ENCODE measurements at places on chromosomes 1 and 21. TPM values are rescaled to one million over a fixed set of nuclear protein-coding genes. Genes with fewer than 3 reads are reported as not detected.
A peak's percentile ranks its signal among the peaks of the same experiment; 100 is the strongest.

GRCh38 chr1:178094739-178095645 lies 1.1 kb downstream of the RASAL2 start:
- H3K27ac ChIP-seq: peak overlapping the region; percentile 88
- no peak for DNase-seq
- no peaks in the 10 kb centered on the region for H3K27me3 ChIP-seq
- H3K4me3 ChIP-seq: peak overlapping the region; percentile 95
- H3K4me1 ChIP-seq: no peaks in the 10 kb centered on the region
- no peaks in the 10 kb centered on the region for H3K36me3 ChIP-seq

DNA sequence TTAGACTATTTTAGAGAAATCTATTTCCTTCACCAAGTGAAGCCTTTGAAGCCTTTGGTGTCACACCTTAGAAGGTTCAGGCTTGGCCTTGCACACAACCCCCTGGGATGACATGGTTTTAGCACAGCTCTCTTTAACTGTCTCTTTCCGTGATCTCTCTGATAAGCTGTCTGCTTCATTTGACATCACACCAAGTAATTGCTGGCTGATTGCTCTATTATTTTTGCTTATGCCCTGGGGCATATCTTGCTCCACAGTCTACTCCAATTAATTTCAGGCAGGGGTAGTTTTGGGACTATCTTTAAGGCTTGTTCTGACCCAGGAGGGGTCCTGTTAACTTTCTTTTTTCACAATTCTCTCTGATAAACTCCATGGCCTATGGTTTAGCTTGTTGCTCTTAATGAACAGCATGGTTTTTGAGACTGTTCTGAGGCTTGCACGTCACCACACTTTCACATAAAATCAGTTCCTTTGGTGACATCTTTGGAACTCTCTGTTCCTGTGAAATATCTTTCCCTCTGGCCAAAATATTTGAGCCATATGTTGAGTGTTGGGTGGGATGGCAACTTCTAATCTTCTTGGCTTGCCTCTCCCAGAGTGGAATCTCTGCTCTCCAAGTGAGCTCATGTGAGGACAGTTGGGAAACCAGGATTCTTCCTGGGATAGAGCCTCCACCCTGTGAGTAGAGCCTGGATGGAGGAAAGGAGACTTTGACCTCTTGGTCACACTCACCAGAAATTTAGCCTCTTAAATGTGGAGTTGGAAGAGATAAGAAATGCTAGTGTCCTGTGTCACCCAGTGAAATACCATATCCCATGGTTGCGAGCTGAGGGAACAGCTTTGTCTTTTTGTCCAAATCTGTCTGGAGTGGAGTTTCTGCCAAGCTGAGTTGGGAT lies 63.6 kb downstream of the MAP3K21 start:
- no peak overlapping the region for H3K27ac ChIP-seq
- no peaks in the 10 kb centered on the region for H3K36me3 ChIP-seq
- no peaks in the 10 kb centered on the region for H3K27me3 ChIP-seq
- no peaks in the 10 kb centered on the region for H3K4me1 ChIP-seq
- no peak overlapping the region for H3K4me3 ChIP-seq

GRCh38 chr1:15605398-15606383 lies 11.6 kb upstream of the DDI2 start:
- H3K4me1 ChIP-seq: peaks cover 9% of the 10 kb centered on the region
- H3K36me3 ChIP-seq: no peaks in the 10 kb centered on the region
- H3K27me3 ChIP-seq: no peaks in the 10 kb centered on the region

- H3K27ac ChIP-seq: no peak overlapping the region
- H3K36me3 ChIP-seq: no peaks in the 10 kb centered on the region
- H3K27me3 ChIP-seq: no peaks in the 10 kb centered on the region
These were observed 19.8 kb upstream of the SARS1 start for GRCh38 chr1:109193653-109194590.

- H3K4me1 ChIP-seq: no peaks in the 10 kb centered on the region
- H3K27ac ChIP-seq: no peak overlapping the region
- no peak overlapping the region for H3K4me3 ChIP-seq
- no peaks in the 10 kb centered on the region for H3K36me3 ChIP-seq
- no peak for DNase-seq
- H3K27me3 ChIP-seq: no peaks in the 10 kb centered on the region
These were observed 437.8 kb downstream of the PTBP2 start for GRCh38 chr1:97159342-97159741.

DNA sequence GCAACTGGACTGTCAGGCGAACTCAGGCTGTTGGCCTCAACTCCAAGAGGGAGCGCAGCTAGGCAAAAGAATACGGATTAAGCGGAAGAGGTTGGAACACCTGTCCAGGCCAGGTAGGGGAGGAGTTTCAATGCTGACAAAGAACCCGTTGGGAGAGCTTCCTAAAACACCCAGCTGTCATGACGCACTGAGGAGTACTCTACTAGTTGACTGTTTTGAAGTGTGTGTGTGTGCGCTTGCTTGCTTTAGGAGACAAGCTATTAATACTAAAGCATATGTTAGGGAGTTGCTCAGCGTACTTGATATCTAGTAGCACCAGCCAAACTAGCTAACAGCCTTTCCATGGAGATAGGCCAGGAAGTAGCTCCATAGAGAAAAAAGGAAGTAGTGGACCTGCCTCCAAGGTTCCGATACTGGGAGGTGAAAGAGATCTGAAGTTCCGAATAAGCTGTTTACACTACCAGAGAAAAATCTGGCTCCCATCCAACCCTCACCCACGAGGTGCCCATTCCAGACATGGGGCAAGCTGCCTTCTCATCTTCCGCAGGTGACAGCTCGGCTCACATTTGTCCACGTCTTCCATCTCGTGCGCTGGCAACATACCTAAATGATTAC lies 974 bp upstream of the FNBP1L start:
- H3K27ac ChIP-seq: peak overlapping the region; percentile 92
- H3K36me3 ChIP-seq: no peaks in the 10 kb centered on the region
- H3K4me3 ChIP-seq: peak overlapping the region; percentile 72
- peak; percentile 65 for DNase-seq

- H3K36me3 ChIP-seq: no peaks in the 10 kb centered on the region
- H3K27me3 ChIP-seq: no peaks in the 10 kb centered on the region
- DNase-seq: no peak
- peaks cover 41% of the 10 kb centered on the region for H3K4me1 ChIP-seq
These were observed 74.1 kb downstream of the CD46 start for GRCh38 chr1:207825719-207826556.

DNA sequence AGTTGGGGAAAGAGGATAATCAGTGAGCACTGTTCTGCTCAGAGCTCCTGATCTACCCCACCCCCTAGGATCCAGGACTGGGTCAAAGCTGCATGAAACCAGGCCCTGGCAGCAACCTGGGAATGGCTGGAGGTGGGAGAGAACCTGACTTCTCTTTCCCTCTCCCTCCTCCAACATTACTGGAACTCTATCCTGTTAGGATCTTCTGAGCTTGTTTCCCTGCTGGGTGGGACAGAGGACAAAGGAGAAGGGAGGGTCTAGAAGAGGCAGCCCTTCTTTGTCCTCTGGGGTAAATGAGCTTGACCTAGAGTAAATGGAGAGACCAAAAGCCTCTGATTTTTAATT lies 42.7 kb downstream of the YARS1 start:
- no peaks in the 10 kb centered on the region for H3K27me3 ChIP-seq
- DNase-seq: no peak
- no peaks in the 10 kb centered on the region for H3K36me3 ChIP-seq

DNA sequence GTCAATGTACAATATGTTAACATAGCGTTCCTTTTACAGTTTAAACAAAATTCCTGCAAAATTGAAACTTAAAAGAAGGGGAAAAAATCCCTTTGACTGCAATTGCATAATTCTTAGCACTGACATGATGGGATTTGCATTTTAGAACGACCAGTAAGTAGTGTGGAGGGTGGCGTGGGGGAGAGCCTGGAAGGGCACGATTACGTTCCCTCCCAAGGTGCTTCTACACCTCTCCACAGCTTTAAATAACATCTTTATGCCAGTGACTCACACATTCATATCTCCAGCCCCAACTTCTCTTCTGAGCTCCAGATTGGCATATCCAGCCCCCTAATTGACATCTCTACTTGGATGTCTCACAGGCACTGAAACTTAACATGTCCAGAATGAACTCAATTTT lies 64.3 kb downstream of the OLFML3 start:
- H3K27ac ChIP-seq: no peak overlapping the region
- no peak for DNase-seq
- H3K36me3 ChIP-seq: no peaks in the 10 kb centered on the region
- no peaks in the 10 kb centered on the region for H3K4me1 ChIP-seq

DNA sequence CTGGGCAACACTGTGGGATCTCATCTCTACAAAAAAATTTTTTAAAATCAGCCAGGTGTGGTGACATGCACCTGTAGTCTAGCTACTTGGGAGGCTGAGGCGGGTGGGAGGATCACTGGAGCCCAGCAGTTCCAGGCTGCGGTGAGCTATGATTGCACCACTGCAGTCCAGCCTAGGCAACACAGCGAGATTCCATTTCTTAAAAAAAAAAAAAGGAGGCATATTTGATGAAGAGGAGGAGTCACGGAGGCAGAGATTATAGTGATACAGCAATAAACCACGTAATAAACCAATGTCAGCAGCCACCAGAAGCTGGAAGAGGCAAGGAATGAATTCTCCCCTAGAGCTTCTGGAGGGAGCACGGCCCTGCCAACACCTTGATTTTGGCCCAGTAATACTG lies 4.0 kb downstream of the LIX1L start:
- H3K4me3 ChIP-seq: no peak overlapping the region
- no peaks in the 10 kb centered on the region for H3K36me3 ChIP-seq
- peak overlapping the region; percentile 97 for H3K27ac ChIP-seq
- DNase-seq: no peak
- H3K27me3 ChIP-seq: no peaks in the 10 kb centered on the region

DNA sequence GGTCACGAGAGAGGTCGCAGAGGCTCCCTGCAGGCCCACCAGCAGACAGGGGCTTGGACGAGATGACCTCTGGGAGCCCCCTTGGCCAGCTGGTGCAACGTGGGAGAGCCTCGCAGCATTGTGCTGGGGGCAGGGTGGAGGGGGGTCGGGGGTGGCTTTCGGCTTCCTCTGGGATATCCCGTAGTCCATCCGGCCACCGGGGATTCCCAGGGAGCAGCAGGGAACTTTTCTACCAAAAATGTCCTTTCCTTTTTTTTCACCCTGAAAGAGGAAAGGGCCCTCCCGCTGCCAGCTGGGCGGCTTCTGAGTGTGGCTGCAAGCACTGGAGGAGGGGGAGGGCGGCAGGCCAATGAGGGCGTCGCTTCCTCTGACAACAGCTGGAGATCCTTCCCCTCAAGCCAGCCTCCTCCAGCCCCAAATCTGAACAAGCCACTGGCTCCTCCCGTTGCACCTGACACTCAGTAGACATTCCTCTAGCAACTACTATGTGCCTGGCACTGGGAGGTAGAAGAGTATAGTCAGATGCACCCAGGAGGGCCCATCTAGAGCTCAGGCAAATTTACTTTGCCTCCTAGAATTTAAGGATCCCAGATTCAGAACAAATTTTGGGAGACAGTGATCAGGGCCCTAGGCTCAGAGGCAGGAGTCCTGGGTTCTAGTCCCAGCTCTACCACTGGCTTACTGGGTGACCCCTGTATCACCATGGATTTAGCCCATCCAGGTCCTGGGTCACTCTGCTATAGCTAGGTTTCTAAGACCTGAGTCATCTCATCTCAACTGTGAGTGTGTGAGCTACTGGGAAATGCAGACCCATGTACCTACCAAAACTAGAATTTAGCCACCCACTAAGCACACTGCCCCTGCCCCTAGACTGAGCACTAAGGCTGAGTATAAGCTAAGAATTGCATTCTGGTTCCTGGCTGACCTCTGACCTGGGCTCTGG lies 2.7 kb downstream of the MOB3C start:
- H3K27ac ChIP-seq: peak overlapping the region; percentile 72
- H3K4me1 ChIP-seq: peaks cover 3% of the 10 kb centered on the region
- peak; percentile 84 for DNase-seq
- no peaks in the 10 kb centered on the region for H3K27me3 ChIP-seq
- no peak overlapping the region for H3K4me3 ChIP-seq

DNA sequence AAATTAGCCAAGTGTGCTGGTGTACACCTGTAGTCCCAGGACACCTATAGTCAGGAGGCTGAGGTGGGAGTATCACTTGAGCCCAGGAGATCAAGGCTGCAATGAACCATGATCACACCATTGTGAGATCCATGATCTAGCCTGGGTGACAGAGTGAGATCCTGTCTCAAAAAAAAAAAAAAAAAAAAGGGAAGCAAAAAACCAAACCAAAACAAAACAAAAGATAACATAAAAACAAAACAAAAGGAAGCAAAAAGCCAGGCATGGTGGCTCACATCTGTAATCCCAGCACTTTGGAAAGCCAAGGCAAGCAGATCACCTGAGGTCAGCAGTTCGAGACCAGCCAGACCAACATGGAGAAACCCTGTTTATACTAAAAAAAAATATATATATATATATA lies 9.4 kb upstream of the AKR1A1 start:
- H3K4me3 ChIP-seq: no peak overlapping the region
- no peaks in the 10 kb centered on the region for H3K36me3 ChIP-seq
- no peaks in the 10 kb centered on the region for H3K27me3 ChIP-seq

GRCh38 chr1:23394684-23395083 lies 25.0 kb upstream of the ZNF436 start:
- H3K27me3 ChIP-seq: no peaks in the 10 kb centered on the region
- H3K36me3 ChIP-seq: no peaks in the 10 kb centered on the region
- no peak overlapping the region for H3K4me3 ChIP-seq
- peak overlapping the region; percentile 66 for H3K27ac ChIP-seq

- DNase-seq: no peak
- H3K27me3 ChIP-seq: no peaks in the 10 kb centered on the region
- H3K4me1 ChIP-seq: no peaks in the 10 kb centered on the region
- H3K27ac ChIP-seq: no peak overlapping the region
- no peaks in the 10 kb centered on the region for H3K36me3 ChIP-seq
- no peak overlapping the region for H3K4me3 ChIP-seq
These were observed 19.9 kb upstream of the NEK2 start for GRCh38 chr1:211695135-211695816.

DNA sequence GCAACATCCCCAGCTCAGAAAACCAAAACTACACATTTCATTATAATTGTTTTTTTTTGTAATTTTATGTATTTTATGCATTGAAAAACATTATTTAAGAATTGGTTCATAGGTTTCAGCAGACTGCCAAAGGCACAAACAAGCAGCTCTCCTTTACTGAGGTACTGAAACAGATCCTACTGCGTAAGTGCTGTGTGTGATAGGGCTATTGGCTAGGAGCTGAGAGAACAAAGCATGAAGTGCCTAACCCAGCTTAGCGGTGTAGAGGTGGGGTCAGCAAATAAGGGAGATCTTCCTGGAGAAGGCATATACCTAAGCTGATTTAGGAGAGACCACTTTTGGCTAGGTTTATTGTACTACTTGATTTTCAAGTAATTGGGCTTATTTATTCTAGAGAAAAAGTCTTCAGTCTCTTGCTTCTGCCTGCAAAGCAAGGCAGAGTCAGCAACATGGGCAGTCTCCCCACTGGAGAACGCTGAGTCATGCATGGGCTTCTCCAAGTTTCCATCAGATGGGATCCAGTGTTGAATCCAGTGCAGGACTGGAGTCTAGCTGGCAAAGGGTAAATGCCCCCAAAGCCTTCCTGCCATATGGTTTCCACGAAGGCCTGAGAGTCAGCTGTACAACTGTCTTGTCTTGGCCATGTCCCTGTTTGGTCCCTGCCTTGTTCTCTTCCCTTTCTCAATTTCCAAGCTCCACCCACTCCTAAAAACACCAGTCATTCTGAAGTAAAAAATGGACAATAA lies 18.0 kb upstream of the YTHDF2 start:
- H3K27me3 ChIP-seq: no peaks in the 10 kb centered on the region
- no peak overlapping the region for H3K4me3 ChIP-seq

GRCh38 chr1:89723144-89723543 lies 90.2 kb downstream of the LRRC8C start:
- no peak overlapping the region for H3K4me3 ChIP-seq
- no peak overlapping the region for H3K27ac ChIP-seq
- H3K27me3 ChIP-seq: no peaks in the 10 kb centered on the region
- no peak for DNase-seq

TNFAIP8L2 gene
- total RNA-seq: 2.1 TPM

SHCBP1L gene
- 23.9 TPM for total RNA-seq

KCNE2 gene
- not detected for total RNA-seq

MCOLN3 gene
- 1.6 TPM for total RNA-seq

AIRE gene
- not detected for total RNA-seq

SPRR2E gene
- not detected for total RNA-seq

BLACAT1 gene
- total RNA-seq: 6.8 TPM

RGS8 gene
- total RNA-seq: 1.5 TPM

RAB42 gene
- total RNA-seq: 0.34 TPM
